ENCODE measurements at places on chromosomes 12 and 14.

DNA sequence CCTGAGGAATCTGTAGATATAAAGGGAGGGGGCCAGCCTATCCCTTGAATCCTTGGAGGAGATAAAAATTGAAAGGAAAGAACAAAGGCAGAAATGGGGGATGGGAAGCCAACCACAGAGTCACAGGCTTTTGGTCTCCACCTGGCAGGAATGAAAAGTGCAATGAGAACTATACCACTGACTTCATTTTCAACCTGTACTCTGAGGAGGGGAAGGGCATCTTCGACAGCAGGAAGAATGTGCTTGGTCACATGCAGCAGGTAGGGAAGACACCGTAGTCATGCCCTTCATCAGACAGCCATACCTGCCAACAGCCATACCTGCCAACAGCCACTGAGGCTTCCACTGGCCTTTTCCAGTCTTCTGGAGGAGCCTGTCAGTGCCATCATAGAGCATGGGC, 13.4 kb downstream of the ASB8 start:
- DNase-seq: no peak

GRCh38 chr12:5432011-5432400, at the start of gene NTF3:
NTF3 (plus strand) TSS chr12:5432108; CDS start chr12:5432325, 217 bp downstream.
- DNase-seq: no peak

- DNase-seq: no peak
Observed at GRCh38 chr14:101007004-101007614, 103.6 kb upstream of the RTL1 start.

DNA sequence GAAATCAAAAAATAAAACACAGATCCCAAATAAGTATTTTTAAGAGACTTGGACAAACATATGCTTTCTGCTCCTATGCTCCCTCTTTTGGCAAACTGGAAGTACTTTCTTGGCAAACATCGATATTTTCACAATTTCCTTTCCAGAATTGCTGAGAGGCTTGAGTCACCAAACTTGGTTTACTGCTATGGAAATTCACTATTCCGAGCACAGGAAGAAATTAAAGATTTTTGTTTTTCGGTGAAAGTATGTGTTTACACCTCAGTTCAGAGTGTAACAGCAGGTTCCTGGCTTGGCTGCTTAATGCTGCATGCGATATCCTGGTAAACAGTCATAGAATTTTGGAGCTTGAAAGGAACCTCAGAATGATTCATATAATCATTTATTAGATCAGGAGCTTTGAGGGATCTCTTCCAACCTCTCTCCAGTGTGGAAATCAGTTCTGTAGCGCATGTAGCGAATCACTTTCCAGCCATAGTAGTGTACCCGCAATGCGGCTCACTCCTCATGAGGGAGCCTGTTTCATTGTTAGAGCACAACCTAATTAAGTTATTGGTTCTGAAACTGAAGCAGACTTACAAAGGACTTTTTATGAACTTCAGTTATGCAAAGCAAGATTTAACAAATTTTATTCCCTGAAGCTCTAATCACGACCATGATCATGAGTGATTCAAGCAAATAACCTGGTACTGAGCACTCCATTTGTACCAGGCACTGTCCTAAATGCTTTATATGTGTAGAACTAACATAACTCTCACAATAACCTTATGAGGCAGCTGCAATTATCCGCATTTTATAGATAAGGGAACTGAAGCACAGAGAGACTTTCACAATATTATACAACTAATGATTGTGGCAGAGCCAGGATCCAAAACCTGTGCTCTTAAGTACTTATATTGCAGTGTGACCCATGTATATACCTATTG, 56.4 kb upstream of the ATP2A2 start:
- DNase-seq: peak; percentile 48

GRCh38 chr12:70645494-70646317, 8.5 kb upstream of the PTPRB start:
- DNase-seq: peak; percentile 35

DNA sequence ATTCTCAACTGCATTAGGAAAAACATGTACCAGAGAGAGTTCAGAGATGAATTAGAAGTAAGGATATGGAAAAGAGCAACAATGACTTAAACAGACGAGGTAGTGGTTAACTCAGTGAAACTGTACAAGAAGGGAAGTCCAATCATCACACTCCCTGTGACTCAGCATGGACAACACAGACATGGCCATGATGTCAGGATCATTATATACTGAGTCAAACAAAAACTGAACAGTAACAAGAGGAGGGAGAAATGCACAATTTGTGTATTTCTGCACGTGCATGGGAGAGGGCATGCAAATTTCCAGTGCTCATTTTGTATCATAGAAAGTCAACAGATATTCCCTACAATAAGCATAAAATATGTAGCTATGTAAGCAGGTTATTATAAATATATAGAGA, 1037.8 kb downstream of the BCL11B start:
- no peak for DNase-seq

DNA sequence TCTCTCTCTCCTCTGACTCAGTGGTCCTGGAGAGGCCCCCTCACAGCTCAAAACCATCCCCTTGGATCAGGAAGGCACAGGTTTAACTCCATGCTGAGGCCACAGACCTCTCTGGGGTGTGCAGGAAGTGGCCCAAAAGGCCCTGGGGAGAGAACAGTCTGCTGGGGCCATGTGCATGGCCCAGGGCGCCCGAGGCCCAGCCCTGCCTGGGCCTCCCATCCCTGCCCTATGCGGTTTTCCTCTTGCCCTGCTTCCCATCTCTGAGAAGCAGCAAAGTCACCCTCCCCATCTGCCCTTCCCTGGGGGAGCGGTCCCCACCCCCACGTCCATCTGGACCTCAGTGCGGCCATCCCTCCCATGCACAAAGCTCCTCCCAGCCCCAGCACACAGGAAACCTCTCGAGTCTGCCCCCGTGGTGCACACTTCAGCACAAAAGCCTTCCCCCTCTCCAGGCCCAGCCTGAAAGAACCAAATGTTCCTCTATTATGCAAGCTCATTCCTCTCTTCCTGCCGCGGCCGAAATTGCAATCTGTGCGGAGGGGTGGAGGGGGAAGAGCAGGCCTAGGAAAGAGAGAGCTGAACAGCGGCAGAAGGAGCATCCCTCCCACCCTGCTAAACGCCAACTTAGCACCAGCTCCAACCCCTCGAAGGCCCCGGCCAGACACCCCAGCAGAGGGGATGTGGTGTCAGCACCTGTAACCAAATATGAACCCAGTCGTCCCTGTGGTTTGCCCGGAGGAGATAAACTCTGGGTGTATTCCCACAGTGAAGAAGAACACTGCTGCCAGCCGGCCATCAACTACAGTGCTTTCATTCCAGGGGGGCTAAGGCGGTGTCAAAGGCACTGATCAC, 108.5 kb downstream of the SCARB1 start:
- DNase-seq: peak; percentile 75

DNA sequence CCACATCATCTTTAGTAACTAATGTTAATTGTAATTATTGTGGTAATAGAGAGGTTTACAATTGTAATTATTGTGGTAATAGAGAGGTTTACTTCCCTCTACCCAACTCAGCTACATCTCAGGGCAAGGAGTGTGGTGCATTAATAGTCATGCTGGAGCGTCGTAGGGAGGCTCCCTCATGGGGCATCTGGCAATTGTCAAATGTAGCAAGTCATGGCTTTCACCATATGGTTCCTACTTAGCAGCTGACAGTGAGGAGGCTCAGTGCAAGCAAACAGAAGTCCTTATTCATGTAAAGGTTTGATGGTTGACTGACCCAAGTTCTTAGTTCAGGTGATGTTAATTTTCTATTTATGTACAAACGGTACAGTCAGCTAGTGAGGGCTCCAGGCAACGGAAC, 1012.0 kb downstream of the FLRT2 start:
- no peak for DNase-seq

DNA sequence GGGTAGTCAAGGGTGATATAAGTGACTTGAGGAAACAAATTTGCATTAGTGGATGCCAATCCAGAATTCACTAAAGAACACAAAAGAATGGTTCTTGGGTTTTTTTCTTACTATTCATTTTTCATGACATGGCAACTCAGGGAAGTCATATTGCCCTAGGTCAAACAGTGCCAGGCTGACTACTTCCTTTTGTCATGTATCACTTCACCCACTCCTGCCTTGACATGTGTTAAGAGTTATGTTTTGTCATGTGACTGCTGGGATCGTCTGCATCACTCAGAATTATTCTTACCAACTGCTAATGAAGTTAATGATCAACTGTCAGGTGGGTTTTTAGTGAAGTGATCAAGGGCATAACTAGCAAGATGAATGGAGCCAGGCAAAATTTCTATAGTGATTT, 74.2 kb downstream of the PRORP start:
- DNase-seq: no peak

- no peak for DNase-seq
Observed at GRCh38 chr14:79543967-79544697, 667.2 kb downstream of the DIO2 start.

DNA sequence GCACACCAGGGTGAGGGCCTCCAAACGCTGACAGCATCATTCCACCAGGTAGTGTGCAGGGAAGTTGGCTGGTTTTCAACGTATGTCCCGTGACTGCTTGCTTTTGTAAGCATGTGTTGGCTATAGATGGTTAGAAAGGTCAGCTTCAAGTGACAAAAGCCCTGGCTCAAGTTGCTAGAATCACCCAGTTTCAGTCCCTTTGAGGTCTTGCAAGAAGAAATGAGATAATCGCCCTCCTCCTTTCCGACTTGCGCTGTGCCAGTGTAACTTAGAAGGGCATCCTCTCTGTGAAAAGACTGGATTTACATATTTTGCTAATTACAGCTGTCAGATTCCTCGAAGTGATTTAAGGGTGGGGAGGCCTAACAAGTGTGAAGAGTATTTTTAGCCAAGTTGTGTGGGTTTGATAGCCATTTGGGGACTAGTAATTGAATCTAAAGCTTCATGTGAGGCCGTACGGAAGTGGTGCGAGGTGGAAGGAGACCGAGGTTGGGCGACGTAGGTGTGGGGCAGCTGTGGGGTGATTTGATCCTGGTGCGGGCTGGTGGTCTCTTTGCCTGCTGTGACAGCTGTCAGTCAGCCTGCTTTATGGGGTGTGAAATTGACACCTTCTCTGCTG, 94.7 kb downstream of the CHST11 start:
- DNase-seq: no peak

GRCh38 chr14:57302883-57303282, 34.1 kb downstream of the AP5M1 start:
- DNase-seq: no peak

DNA sequence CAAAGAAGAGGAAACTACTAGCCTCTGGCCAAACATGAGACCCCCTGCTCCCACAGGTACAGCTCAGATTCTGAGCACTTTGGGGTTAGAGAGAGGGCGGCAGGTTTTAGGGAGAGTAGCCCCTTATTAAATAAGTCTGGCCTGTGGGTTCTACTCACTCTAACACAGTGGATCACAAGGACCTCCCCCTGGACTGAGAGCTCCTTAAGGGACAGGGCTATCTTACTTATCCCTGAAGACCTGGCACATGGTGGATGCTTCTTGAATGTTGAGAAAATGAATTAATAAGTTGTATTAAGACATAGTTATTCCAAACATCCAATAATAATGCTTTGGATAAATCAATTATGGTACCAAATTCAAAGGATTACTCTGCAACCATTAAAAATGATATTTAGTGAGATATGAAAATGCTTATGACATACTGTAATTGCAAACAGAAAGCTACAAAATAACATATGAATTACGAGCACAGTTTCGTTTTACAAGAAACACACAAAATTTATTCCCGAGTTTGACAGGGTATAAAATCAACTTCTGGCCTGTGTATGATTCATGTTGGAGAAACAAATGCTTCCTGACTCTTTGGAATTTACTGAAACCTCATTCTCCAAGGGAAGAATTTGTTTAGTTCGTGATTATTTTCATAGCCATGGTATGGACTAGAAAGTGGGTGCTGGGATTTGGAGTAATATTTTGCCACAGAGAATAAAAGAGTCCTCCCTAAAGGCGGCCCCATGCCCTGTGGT, 59.3 kb upstream of the BDKRB2 start:
- no peak for DNase-seq

DNA sequence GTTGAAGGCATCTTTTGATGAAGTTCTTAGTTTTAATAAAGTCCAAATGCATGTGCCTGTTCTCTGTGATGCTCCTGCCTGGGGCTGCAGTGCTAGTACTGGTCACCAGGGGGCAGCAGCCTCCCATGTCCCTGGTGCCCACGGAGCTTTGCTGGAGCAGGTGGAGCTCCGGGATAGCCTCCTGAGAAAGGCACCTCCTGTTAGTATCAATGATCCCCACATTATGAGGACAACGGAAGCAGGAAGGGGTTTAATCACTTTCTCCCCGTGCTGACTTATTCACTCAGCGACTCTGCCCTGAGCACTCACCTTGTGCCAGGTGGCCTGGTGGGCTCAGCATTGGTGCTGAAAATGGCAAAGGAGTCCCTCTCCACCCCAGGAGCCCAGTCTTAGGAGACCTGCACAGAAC, 123.0 kb upstream of the PZP start:
- peak; percentile 75 for DNase-seq

GRCh38 chr14:70635971-70636595, 5.6 kb upstream of the TTC9 start:
- no peak for DNase-seq

GRCh38 chr14:29851397-29851796, 76.2 kb downstream of the PRKD1 start:
- no peak for DNase-seq

- DNase-seq: no peak
Observed at GRCh38 chr12:46499901-46500300, 127.3 kb upstream of the SLC38A2 start.

GRCh38 chr12:52879394-52880351, 25.2 kb downstream of the KRT8 start:
- DNase-seq: peak; percentile 76

GRCh38 chr12:24960222-24960855, 11.4 kb upstream of the BCAT1 start:
- peak; percentile 33 for DNase-seq

- no peak for DNase-seq
Observed at GRCh38 chr14:32087173-32087861, 10.2 kb downstream of the ARHGAP5 start.

- peak; percentile 94 for DNase-seq
Observed at GRCh38 chr14:67738740-67739504, 37.2 kb downstream of the RDH12 start.

GRCh38 chr12:25208554-25208953, 13.5 kb downstream of the ETFRF1 start:
- no peak for DNase-seq

DNA sequence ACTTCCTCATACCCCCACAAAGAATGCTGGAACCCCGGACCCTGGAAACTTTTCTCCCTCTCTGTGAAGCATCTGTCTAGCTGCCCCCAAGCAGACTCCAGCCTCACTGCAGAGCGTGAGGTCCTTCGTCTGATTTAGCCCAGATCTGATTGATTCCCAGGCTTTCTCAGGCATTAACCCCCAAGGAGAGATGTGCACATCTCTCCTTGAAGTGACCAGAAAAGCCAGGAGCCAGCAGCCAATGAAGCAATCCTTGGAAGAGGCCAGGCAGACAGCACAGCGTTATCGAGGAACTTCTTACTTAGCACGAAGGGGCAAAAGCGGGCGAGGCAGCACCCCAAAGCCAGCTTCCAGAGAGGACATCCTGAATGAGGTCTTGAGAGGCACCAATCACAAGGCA, 100.7 kb downstream of the ZFP36L1 start:
- DNase-seq: no peak

Measured in adrenal gland (tissue), 19 donors.